ENCODE measurements at places on chromosomes 5 and 9.

- DNase-seq, result no peak
Measured at GRCh38 chr9:129138144-129138462, 26.9 kb downstream of the PTPA start.

DNA sequence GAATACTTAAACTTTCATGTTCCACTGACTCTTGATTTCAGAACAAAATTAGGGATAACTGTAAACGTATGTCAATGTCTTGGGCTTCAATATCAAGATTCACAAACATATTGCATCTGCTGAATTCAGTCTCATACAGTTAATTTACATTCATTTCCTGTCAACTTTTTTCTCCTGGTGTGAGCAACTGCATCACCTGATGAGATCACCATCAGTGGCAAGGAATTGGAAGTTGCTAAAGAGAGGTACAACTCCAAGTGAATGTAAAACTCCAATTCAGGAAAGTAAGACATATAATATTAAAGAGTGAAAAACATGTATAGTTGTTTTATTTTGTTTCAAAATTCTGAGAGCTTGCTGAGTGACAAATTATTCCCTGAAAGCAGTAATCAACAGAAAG lies 1336.2 kb upstream of the C9orf72 start:
- DNase-seq, result no peak

DNA sequence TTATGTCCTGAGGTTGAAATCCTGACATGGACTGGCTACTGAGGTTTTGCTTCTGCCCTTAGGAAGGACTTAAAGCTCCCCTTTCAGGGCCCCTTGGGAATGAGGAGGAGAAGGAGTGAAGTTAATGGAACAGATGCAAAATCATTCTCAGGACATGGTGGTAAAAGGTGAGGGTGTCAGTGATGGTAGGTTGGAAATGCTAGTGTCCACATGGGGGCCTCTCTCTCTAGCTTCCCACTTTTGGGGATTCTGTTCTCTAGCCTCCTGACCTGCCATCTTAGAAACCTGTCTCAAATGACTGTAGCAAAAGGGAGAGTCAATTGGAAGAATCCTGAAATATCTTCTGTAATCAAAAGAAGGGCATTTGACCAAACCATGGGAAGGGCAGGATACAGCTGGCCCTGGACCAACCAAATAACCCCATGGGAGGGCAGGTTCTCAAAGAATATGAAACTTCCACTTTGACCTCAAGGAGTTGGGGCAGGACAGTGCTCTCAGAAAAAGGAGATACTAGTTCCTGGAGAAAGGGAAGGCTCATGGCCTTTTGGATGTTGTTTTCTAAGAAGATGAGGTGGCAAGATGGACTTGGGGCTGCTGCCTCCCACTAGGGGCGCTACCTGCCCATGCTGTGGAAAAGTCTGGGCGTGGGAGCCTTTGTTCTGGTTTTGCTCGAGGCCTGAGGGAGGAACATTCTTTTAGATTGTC lies 21.2 kb upstream of the MLANA start:
- DNase-seq, result no peak

DNA sequence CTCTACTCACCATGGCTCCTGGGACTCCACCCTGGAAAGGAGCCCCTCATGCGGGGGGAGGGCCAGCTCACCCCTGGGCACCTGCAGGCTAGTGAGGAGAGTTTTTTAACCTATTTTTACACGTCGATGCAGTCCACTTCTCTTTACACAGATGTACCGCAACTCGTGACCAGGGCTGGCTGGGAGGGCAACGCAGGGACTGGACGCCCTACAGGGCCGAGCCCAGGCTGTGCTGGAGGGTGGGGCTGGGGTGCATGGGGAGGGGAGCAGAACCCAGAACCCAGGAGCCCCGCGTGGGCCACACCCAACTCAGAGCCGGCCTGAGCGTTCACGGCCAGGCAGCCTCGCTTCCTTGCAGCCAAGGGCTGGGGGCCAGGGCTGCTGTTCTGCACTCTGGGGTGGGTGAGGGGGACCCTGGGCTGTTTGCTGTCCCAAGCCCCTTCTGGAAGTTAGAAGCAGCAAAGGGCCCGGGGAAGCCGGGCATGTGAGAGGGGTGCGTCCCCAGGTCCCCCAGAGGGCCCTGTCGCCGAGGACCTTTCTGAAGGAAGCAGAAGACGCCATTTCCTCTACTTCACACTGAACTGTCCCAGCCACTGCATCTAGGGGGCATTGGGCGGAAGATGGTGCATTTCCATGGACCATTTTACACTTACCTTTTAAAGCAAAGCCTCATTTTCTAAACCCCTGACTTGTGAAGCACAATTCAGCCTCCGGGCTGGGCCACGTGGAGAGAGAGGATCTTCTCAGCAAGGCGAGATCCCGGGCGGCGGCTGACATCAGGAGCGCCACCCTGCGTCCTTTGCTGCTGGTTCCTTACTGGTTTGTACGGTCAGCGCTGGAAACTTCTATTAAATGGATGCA lies 90.5 kb downstream of the KCNT1 start:
- no peak for DNase-seq

DNA sequence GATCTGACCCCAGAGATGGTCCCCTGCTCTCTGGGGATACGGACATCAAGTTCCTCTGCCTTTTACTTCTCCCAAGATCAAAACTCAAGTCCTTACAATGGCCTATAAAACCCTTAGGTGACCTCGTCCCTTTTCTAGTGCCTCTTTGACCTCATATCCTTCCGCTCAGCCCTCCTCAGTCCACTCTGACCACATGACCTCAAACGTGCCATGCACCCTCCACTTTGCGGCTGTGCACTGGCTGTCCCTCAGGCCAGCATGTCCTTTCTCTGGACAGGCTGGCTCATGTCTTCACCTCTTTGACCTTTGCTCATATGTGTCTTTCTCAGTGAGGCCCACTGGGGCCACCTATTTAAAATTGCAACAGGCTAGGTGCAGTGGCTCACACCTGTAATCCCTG lies 14.7 kb downstream of the TRMO start:
- DNase-seq, result no peak

DNA sequence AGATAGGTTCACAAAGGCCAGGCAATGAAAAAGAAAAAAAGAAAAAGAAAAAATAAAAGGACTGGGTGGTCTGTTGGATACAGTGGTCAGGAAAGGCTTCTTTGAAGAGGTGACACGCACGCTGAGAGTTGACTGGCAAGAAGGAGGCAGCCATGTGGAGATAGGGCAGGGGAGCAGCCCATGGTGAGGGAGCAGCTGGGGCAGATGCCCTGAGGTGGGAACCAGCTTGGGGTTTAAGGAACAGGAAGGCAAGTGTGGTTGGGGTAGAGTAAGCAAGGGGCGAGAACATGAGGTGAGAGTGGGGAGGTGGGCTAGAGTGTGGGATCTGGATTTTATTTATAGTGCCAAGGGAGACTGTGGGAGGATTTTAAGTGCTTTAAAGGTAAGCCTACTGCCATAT lies 6.8 kb downstream of the ENHO start:
- DNase-seq, result no peak

DNA sequence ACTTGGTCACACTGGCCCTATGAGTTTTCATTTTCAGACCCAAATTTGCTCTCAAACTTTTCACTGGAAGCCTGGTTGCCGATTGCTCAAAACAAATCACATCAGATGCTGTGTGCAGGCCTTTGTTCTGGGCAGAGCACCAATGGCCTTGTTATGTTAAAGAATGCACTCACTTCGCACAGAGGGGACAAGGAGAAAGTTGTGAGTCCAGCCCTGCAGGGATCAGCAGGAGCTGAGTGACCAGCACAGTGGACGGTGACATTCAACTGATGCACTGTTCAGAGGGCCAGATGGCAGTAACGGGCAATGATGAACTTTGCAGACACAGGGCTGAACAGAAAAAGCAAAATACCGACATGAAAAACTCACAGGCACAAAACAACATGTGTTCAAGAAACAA lies 86.1 kb downstream of the BARX1 start:
- DNase-seq, result no peak

DNA sequence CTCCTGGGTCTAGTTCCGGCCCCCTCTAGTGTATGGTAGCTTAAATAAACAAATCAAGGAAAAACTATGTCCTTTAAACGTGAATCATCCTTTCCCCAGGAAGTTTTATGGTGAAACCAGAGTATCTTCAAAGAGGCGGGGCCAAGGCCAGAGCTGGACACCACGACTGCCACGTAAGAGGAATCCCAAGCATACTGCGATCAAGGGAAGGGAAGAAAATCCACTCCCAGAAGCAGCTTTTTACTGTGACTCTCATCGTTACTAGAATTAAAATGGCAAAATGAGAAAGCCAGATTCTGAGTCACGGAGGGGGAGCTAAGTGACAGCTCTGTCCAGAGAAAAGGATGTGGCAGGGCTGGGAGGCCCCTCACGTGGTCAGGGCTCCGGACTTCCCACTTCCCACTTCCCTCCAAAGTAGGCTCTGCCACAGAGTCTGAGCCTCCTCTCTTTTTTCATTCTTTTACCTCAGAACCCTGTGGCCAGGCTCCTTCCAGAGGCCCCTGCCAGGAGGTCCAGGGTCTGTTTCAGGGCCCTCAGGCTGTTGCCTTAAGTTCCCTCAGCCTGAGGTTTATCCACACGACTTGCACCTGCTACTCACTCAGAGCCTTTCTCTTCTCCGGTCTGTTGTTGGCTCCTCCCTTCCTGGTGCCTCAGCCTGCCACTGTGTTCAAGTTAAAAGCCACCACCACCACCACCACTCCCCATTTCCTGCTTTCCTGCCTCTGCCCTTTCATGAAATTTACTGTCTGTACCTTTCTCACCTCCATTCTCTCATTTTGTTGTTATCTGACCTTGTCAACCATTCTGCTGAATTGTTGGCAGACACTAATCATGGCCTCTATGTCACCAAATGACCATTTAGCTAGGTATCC lies 1.4 kb upstream of the GLRX start:
- peak; percentile 97 for DNase-seq

GRCh38 chr9:109498195-109499092 lies at the start of gene PTPN3:
Gene PTPN3 (minus strand): TSS chr9:109498307. CDS start chr9:109463434, 34,873 bp downstream.
- DNase-seq, result no peak

- DNase-seq, result no peak
Measured at GRCh38 chr5:116763987-116764866, 189.6 kb upstream of the SEMA6A start.

DNA sequence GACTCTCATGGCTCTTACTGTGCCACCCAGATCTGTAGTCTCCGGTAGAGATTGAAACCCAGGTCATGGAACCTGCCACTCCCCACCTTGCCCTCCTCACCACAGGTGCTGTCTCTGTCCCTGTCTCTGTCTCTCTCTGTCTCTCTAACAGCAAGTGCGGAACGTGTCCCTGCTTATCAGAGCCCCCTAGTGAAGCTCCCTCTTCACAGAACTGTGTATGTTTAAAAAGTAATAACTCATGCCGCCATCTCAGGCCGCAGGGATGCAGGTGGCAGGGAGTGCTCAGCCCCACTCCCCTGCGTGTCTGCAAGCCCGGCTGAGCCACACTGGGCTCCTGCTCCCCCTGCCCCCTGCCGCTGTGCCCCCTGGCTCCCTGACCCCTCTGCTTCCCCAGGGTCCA lies 43.8 kb downstream of the UNC5A start:
- DNase-seq, result no peak

GRCh38 chr5:172114875-172115422 lies 73.1 kb downstream of the STK10 start:
- DNase-seq, result no peak

All from HFFc6 (cell line).